ENCODE measurements at places on chromosomes 4 and X. TPM values are rescaled to one million over a fixed set of nuclear protein-coding genes. Genes with fewer than 3 reads are reported as not detected.

Gene ABLIM2
- total RNA-seq: 4.2 TPM

Gene GYG2
- total RNA-seq: 0.06 TPM

Gene HADH
- 9.5 TPM for total RNA-seq

Gene POU4F2
- total RNA-seq: not detected

Gene GPC3
- total RNA-seq: under 0.01 TPM

Gene GPC4
- total RNA-seq: 1.1 TPM

Gene PRDM8
- total RNA-seq: 0.87 TPM

Gene SATL1
- total RNA-seq: not detected

Gene METTL14
- total RNA-seq: 16.5 TPM

Gene RGN
- 7.3 TPM for total RNA-seq

Gene CPEB2
- 19.3 TPM for total RNA-seq
